ENCODE measurements at places on chromosomes 6 and 20.

- no peak for DNase-seq
Measured at GRCh38 chr6:12538881-12539357, 177.6 kb upstream of the PHACTR1 start.

DNA sequence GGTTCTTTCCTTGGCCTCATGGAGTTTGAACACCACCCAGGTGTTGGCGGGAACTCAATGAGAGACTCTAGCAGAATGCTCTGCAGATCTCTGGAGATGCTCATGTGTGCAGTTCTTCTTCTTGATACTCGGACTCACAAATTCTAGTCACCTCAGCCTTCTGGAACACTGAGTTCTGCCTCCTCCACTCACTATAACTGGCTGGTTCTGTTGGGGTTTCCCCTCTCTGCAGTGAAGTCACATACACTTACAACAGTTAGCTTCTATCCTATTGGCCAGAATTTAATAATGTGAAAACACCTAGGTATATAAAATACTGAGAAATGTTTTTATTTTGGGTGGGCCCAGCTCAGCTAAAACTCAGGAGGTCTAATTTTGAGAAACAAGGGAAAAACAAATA lies 109.6 kb upstream of the HIVEP1 start:
- DNase-seq, result no peak

GRCh38 chr20:2140561-2140960 lies 38.9 kb downstream of the STK35 start:
- no peak for DNase-seq

DNA sequence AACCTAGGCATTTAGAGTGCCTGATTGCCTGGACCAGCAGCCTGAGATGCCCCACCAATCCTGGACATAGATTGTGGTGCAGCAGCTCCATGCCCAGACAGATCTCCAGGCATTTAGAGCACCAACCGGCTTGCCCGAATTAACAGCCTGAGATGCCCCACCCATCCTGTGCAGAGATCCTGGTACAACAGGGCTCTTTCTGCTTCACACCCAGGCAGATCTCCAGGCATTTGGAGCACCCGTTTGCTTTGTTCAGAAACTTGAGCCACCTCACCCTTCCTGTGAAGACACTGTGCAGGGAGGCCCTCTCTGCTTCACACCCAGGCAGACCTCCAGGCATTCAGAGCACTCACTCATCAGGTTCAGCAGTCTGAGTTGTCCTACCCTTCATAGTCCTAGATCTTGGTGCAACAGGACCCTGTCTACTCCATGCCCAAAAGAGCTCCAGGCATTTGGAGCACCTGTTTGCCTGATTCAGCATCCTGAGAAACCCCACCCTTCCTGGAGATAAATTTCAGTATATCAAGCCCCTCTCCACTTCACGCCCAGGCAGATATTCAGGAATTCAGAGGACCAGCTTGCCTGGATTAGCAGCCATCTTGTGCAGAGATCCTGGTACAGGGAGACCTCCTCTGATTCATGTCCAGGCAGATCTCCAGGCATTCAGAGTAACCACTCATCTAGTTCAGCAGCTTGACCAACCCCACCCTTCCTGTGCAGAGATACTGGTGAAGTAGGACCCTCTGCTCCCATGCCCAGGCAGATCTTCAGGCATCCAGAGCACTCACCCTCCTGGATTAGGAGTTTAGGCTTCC lies 189.2 kb upstream of the FERMT1 start:
- DNase-seq, result no peak

DNA sequence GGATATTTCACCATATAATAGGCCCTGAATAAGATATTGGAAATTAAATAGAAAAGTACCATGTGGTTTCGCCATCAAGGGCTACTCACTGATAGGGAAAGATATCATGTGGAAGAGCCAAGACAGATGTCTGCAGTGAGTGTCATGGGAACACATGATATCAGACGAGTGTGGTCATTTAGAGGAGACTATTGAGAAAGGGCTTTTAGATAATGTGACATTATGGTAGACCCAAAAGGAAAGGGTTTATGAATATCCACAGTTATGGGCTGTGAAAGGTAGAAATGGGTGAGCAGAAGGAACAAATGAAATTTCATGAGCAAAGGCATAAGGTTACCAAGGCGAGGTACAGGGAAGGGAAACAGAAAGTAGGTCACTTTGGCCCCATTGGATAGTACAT lies 182.3 kb upstream of the PRSS16 start:
- DNase-seq, result no peak

DNA sequence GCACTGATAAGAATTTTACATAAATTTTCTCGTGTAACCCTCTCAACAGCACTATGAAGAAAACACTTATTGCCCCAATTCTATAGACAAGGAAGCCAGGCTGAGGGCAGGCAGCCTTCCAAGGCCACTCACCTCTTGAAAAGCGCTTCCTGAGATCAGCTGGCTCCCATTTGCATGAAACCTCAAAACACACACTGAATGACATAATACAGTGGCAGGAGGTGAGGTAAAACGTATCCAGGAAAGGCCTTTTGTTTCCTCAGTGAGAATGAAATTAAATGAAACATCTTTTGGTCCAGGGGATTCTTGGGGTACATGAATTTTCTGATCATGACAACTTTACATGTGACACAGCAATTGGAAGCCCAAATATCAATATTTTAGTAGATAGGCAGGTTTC lies 112.5 kb downstream of the WDR27 start:
- DNase-seq, result no peak

DNA sequence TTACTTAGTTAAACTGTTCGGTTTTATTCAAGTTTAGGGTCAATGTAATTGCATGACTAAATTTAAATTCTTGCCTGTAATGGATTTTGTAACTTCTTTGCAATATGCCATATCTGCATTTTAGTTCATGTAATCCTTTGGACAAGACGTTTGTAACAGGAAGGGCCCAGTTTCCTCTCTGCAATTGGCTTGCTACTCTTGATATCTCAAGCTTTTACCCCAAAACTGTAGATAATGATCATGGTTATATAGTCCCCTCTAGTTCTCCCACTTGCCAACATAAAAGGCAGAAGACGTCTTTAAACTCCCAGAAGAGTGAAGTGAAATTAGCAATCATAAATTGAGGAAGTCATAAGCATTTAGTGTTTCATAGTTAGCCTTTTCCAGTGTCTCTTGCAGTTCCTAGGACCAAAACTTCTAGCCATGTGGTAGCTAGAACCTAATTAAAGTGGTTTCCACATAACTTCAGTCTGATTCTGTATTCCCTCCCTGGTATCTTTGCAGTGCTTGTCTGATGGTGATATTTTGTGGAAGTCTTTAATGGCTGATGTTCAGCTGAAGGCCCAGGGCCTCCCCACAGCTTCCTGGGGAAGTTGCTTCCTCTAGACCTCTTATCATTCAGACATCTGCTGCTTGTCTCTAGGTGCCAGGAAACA lies 117.8 kb upstream of the SUPT3H start:
- no peak for DNase-seq

GRCh38 chr20:1711266-1711665 lies 53.7 kb upstream of the SIRPG start:
- DNase-seq, result no peak

DNA sequence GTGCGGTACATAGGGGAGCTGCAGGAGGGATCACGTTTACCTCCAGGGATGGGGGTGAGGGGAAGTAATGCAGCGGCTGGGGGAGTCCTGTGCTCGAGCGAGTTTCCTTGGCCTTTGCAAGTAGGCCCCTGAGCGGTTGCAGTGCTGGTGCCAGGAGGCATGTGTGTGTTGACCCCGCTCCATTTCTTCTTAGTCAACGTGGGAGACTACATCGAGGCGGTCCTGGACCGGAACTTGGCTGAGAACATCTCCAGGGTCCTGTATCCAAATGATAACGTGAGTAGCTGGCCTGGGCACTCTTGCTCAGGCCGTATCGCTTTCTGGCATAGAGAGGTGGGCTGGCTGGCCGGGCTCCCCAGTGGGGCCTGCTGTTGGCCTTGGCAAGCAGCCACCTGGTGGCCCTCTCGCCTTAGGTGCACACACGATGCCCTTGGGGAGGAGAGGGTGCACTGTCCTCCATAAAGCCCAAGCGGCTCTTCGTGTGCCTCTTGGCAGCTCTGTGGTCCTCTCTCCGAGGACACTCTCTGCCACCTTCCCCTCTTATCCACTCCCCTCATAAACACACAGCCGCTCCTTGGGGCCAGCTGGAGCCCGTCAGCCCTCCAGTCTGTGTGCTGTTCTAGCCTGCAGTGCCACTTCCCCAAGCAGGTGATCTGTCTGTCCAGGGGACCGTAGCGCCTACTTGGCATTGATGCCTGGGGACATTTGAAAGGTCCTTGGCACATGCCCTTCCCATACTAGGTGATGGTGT lies 29.3 kb downstream of the PYGB start:
- DNase-seq, result no peak

DNA sequence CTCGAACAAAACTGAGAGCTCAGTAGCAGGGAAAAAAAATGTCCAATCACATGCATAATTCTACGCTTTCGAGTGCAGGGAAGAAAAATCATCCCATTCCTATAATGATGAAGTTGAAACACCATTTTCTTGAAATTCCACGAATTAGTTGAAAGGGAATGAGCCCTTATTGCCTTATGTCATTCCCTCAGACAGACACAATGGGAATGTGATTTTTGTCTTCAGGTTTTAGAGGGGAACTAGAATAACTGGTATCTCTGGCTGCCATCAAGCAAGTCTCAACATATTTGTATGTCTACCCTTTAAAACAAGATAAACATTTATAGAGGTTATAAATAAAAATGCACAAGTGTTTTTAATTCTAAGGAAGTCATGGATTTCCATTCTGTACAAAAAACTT lies 87.9 kb downstream of the KIF13A start:
- DNase-seq, result no peak

GRCh38 chr6:170288091-170288631 lies 2.7 kb downstream of the DLL1 start:
- no peak for DNase-seq

GRCh38 chr6:35061102-35061615 lies 80.0 kb downstream of the TCP11 start:
- DNase-seq, result no peak

- DNase-seq, result no peak
Measured at GRCh38 chr6:109466212-109466923, 10.8 kb upstream of the MICAL1 start.

- DNase-seq, result no peak
Measured at GRCh38 chr6:119322034-119322433, 27.5 kb downstream of the MAN1A1 start.

GRCh38 chr20:9409352-9409751 lies 105.0 kb upstream of the LAMP5 start:
- no peak for DNase-seq

- no peak for DNase-seq
Measured at GRCh38 chr6:11705483-11705882, 73.1 kb downstream of the ADTRP start.

Data from anterior cingulate cortex (tissue), 58 donors.